ENCODE measurements at places on chromosomes 2 and 18.
A peak's percentile ranks its signal among the peaks of the same experiment; 100 is the strongest.

GRCh38 chr18:47163241-47163640, 12.9 kb downstream of the IER3IP1 start:
- DNase-seq, result no peak

- no peak for DNase-seq
These were observed 10.2 kb upstream of the CHN1 start for GRCh38 chr2:175015340-175015739.

GRCh38 chr18:78683191-78684010, 296.2 kb upstream of the SALL3 start:
- no peak for DNase-seq

DNA sequence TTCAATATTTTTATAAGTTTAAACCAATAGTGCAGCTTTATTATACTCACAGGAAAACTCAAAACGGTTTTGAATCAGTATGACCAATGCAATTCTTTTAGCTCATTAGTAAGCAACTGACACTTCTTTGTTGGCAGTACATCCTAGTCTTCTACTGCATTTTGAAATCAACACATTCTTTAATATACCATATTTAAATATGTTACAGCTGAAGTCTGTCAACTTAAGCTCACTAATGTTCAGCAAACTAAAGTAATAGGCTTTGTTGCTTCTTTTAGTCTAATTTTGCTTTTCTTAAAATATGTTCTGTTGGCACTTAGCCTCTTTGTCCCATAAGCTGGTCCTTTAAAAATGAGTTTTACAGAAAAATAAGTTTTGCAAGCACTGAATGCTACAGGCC, 55.4 kb upstream of the CCBE1 start:
- no peak for DNase-seq

- DNase-seq, result peak; percentile 15
These were observed 33.1 kb downstream of the MEX3C start for GRCh38 chr18:51164342-51164741.

- no peak for DNase-seq
These were observed 47.0 kb downstream of the PARD6G start for GRCh38 chr18:80200171-80200931.

GRCh38 chr2:20468549-20469500, 22.0 kb downstream of the RHOB start:
- DNase-seq, result no peak

DNA sequence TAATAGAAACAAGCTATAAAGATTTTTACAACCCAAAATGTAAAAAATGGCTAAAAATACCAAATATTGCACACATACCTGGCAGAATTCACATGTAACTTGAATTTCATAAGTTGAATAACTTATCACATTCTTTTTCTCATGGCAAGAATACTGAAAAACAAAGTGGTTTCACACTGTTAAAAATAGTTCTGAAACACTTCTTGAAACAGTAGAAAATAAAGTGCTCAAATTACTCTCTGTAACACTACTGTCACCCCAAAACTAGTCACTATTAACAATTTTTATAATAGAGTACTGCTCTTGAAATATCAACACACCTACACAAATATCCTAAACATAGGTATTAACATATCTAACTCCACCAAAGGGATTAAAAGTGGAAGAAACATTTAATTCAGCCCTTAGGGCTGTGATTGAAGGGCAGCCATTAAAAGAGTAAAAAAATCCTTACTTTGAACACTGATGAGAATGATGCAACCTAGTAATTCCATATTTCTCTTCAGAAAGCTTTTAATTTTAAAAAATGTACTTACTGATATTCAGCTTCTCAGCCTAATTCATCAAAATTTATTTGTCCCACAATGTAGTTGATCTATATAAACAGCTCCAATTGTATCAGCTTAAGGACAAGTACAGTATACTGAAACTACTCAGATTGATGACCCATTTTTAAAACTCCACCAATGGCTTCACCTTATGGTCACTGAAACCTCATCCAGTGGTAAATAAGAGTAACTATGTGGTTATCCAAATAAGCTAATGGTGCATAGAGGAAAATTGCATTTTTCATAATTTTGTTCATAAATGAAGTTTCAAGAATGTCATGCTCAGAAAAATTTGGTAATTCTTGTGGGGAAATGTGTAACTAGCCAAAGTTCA, 31.4 kb downstream of the ATF2 start:
- no peak for DNase-seq

DNA sequence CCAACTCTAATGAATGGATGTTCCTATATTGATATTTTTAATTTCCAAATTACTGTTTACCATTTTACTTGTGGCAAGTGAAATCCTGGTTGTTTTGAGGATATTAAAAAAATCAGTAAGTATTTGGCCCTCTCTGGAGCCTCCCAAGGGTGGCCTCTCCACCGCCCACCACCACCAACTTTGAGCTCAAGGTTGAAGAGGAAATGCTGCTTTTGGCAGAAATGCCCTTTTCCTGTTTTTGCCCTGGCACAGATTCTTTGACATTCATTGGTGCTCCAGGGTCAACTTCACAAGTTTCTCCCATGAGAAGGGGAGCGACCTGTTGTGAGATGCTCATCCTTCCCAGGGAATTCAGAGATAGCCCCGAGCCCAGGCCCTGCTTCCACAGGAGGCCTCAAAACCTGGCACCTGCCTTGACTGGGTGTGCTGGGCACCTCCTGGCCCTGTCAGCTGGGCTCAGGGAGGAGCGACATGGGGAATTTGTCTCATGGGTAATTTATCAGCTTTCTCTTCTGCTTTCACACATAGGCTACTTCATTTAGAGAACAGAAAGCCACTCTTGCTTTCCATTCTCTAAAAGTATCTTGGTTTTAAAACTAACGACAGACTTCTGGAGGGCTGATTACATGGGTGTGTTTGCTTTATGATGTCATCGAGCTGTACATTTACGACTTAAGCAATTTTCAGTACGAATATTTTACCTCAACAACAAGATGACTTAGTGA, 6.9 kb downstream of the CD8A start:
- no peak for DNase-seq

GRCh38 chr18:60157810-60158209, 214.8 kb downstream of the MC4R start:
- DNase-seq, result no peak

GRCh38 chr2:180366481-180366880, 359.4 kb upstream of the CWC22 start:
- no peak for DNase-seq

- no peak for DNase-seq
These were observed 19.2 kb downstream of the CTDP1 start for GRCh38 chr18:79698668-79699335.

DNA sequence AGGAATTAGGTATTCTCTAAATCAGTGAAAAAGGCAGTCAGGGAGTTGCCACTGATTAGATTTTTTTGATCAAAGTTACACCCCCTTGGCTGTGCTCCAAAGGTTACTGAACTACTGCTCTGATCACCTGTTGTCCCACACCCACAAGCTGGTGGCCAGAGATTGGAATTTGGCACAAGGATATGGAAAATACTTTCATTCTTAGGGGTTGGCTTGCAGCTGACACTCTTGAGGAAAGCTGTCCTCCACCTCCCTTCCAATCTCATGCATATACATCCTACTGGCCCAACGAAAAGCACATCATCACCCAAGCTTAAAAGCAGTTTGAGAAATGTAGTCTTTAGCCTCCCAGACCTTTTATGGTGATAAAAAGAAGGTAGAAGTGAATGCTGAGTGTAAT, 329.5 kb upstream of the CHAC2 start:
- no peak for DNase-seq

GRCh38 chr18:57089702-57090101, 57.2 kb upstream of the BOD1L2 start:
- no peak for DNase-seq

DNA sequence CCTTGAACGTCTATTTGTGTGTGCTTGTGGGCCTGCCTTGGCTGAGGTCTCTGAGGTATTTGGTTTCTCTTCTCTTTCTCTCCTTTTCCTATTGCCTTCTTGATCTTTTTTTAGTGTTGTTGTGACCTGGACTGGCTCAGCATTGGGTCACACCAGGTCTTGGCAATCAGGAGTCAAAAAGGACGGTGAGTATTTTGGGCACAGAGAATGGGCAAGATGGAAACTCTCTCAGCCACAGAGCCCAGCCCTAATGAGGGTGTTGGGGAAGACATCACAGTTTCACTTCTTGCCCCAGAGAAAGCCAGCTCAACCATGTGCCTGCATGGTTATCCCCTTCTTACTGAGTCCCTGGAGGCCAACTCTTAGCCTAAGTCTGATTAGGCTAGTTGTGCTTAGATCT, 13.7 kb upstream of the INO80C start:
- no peak for DNase-seq

DNA sequence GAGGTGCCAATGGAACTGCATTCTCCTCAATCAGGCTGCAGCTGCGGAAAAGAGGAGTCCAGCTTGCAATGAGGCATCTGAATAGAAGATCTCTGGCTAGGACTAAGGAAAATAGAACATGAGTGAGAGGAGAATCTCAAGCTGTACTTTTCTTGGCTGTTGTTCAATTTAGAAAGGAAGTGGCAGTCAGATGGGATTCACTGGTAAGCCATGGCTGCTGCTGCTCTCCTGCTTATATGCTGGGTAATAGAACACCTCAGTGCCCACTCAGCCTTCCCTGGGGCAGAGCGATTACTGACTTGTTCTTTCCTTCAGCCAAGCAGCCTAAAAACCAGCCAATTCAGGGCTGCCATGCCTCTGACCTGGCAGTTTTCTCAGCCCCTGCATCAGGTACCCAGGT, 17.6 kb upstream of the CHST9 start:
- no peak for DNase-seq

DNA sequence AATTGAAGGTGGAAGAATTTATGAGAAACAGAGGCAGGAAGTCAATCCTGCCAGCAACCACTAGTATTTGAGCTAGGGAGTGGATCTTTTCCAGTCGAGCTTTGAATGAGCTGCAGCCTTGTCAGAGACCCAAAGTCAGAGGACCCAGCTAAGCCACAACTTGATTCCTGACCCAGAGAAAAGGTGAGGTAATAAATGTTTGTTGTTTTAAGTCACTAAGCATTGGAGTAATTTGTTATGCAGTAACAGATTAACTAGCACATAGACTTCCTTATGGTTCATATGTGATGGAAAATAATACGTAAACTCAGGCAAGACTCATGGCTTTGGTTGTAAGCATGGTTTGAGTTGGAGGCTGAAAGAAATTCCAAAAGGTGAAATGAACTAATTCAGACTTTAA, 21.6 kb downstream of the EFEMP1 start:
- DNase-seq, result no peak

GRCh38 chr2:226932443-226932842, 96.6 kb downstream of the RHBDD1 start:
- no peak for DNase-seq

GRCh38 chr2:163652751-163653150, 83.1 kb downstream of the FIGN start:
- no peak for DNase-seq

- DNase-seq, result no peak
These were observed 10.1 kb upstream of the SANBR start for GRCh38 chr2:61055557-61055956.

- no peak for DNase-seq
These were observed 51.9 kb upstream of the PCBP1 start for GRCh38 chr2:70035344-70035844.

DNA sequence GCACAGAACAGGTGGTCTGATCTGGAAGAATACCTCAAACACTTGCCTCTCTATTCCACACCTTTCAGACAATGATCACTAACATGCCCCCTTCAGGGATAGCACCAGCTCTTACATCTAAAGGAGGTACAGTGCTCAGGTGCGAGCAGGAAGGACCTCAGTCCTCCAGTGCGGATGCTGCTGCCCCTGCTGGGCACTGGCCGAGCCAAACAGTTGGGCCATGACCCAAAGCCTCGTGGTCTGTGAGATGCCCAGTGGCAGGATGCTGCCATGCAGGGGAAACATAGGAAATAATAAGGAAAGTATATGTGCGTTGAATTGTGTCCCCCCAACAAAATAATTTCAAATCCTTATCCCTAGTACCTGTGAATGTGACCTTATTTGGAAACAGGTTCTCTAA, 243.7 kb downstream of the NDUFA10 start:
- DNase-seq, result no peak

DNA sequence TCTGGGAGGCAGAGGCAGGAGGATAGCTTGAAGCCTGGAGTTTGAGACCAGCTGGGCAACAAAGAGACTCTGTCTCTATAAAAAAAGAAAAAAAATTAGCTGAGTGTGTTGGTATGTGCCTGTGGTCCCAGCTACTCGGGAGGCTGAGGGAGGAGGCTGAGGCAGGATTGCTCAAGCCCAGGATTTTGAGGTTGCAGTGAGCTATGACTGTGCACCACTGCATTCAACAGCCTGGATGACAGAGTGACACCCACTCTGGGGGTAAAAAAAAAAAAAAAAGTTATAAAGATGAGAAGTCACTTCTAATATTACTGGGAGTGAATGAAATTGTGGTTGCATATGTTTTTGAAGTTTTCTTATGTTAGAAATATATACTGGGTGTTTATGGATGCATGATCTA, 71.6 kb downstream of the C2orf74 start:
- DNase-seq, result no peak

DNA sequence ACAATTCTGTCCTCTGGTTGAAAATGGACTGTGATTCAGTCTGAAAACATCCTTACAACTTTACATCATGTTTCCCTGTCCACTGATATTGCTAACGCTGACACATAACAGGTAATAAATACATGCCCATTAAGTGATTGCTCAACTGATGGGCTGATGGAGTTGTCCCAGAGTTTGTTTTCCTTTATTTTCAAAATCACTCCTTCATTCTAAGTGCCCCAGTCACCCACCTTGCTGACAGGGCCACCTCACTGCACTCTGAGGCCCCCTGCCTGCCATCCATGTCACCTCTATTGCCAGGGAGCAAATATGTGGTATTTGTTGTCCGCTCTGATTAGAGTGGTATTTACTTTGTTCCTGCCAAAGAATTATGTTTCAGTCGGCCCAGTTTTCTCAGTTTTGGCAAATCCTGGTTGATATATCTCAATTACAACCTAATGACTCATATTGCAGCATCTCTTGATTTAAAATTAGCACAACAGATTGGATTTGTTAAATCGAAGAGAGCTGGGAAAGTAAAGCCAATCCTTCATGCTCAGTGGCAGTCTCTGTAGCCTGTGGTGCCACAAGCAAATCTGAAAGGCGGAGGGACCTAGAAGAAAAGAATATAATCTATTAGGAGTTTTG, 105.1 kb downstream of the RDH14 start:
- no peak for DNase-seq

GRCh38 chr2:150295544-150295943, 191.9 kb downstream of the RND3 start:
- DNase-seq, result no peak

Data from GF-D8 (cell line).